ENCODE measurements at places on chromosomes 7 and 10.

DNA sequence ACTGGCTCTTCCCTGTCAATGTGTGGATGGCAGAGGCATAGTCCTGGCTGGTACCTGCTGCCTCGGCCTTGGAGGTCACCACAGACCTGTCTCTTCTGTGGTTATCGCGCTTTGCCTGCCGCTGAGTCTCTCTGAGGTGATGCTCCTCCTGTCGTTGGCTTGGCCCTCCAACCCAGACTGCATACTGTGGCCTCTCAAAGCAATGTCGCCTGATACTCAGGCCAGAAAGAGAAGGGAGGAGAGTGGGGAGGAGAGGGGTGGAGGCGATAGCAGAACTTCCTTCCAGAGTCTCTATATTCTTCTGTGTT, 133.2 kb upstream of the KCNMA1 start:
- no peak for DNase-seq

GRCh38 chr7:92881091-92881485, 44.7 kb upstream of the CDK6 start:
- DNase-seq, result no peak

GRCh38 chr10:17963431-17963830, 11.7 kb downstream of the SLC39A12 start:
- DNase-seq, result no peak

- no peak for DNase-seq
Measured at GRCh38 chr10:102545997-102546396, 42.2 kb downstream of the SUFU start.

GRCh38 chr7:127594490-127594889, 954 bp downstream of the FSCN3 start:
- no peak for DNase-seq

DNA sequence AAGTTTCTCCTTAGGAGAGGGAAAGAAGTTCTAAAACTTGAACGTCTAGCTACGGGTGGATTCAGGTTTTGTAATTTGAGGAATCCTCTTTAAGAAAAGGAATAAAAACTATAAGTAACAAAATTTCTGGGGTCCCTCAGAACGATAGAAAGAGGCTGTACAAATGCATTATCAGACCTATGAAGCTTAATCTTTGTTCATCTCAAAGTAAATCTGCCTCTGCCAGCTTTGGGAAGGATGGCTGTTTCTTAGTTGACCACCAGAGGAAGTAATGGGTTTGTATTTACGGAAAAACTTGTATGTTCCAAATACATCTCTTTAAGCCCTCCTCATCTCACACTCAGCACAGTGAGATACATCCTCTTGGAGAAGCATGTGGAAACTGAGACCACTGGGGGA, 864 bp downstream of the PSTK start:
- no peak for DNase-seq

GRCh38 chr10:13678101-13678843, 91.5 kb downstream of the PRPF18 start:
- DNase-seq, result no peak

DNA sequence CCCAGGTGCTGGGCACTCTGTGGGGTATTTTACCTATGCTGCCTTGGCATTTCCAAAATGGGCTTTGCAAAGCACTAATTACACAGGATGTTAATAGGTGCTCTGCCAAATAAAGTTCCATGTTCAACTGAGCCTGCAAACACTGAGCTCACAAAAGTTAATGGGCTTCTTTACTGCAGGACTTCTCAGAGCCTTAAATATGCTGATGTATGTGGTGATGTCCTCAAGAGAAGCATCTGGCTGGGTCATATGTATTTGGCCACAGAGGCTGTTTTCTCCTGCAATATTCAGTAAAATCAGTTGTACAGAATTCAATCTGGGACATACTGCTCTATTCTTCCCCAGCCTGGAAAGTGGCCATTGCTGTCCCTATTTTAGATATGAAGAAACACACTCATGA, 31.3 kb downstream of the GRID1 start:
- no peak for DNase-seq

GRCh38 chr10:11475831-11476434, 135.5 kb downstream of the USP6NL start:
- no peak for DNase-seq

DNA sequence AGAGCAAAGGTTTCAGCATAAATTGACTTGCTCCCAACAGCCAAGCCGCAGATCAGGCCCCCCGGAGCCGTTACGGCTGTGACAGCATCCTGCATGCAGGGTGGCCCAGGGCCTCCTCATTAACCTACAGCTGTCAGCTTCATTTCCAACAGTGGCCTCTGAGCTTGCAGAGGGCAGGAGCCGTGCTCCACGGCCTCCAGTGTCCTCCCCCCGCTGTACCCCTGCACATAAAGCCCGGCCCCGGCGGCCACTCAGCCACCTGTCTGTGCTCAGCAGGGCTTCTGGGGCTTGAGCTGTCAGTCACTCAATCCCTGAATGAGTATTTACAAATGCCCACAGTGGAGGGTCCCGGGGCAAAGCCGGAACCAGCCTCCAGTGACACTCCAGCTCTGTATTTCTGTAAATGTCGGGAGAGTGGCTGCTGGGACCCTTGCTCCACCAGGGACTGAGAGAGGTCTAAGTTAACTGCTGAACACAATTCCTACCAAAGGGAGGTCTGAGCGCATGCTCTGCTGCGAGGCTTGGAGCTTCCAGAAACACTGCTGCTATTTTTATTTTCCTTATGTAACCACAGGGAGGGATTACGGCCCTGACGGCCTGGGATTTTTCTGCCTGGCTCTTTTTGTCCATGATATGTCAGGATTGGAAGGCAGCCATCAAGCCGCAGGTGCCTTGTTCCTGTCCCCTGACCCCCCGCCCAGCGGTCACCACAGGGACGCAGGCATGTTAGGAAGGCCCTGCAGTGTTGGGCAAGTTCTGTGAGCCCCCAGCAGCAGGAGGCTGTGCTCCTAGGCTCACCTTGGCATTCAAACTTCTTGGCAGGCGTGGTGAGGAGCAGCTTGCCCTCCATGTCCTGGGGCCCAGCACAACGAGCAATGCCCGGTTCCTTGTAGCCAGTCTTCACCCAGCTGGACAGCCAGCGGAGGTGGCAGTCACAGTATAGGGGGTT, 165.0 kb downstream of the SLIT1 start:
- no peak for DNase-seq

GRCh38 chr7:24750441-24751055, 6.7 kb downstream of the GSDME start:
- no peak for DNase-seq

All from D721Med (cell line).